ENCODE measurements at places on chromosomes 3 and 15. TPM values are rescaled to one million over a fixed set of nuclear protein-coding genes. Genes with fewer than 3 reads are reported as not detected.
A peak's percentile ranks its signal among the peaks of the same experiment; 100 is the strongest.

GRCh38 chr15:36964626-36965025 lies 135.7 kb downstream of the MEIS2 start:
- no peak overlapping the region for H3K4me3 ChIP-seq
- H3K4me1 ChIP-seq, result no peaks in the 10 kb centered on the region
- no peaks in the 10 kb centered on the region for H3K27me3 ChIP-seq
- no peaks in the 10 kb centered on the region for H3K36me3 ChIP-seq
- H3K27ac ChIP-seq, result no peak overlapping the region

DNA sequence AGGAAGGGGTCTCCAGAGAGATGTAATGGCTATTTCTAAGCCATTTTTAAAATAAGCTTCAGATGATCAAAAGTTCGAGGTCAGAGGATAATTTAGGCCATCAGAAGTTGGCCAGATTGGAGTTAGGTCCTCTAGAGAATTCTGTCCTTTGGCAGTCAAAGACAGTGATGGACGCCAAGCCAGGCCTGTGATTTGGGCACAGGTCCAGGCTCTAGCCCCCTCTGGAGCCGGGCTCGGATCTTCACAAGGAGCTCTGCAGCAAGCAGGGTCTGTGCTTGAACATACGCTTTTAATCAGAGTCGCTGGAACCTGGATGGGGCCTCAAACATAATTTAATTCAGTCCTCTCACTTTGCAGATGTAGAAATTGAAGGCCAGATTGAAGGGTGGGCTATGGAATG lies 151.4 kb upstream of the BCL6 start:
- no peaks in the 10 kb centered on the region for H3K27me3 ChIP-seq
- no peak for DNase-seq
- no peaks in the 10 kb centered on the region for H3K36me3 ChIP-seq
- H3K4me1 ChIP-seq, result no peaks in the 10 kb centered on the region
- H3K27ac ChIP-seq, result no peak overlapping the region

DNA sequence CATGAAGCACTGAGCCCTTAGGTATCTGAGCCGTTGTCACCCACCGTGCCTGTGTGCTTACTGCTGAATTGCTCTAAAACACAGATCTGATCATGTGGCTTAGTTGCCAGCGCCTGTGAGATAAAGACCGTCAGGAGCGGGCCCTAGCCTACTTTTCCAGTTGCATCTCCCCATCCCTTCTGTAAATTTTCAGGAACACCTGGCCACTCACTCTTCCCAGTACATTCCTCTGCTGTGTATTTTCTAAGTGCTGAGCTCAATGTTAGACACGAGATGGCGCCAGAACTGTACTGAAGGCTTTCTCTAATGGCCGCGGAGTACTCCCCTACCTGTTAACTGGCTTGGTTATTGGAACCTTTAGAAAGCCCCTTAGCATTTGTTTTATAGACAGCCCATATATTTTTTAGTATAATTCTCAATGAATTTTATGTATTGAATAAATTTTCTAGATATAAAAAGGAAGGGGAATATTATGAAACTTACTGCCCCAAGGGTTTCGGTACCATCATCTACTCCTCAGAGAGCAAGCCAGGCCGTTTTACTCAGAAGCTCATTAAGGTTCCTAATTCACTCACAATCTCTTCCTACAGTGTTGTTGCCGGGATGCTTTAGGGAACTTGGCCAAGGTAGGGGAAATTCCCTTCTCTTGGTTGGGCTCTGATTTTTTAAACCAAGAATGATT lies 16.7 kb upstream of the WNT7A start:
- no peak overlapping the region for H3K27ac ChIP-seq
- H3K27me3 ChIP-seq, result no peaks in the 10 kb centered on the region
- no peaks in the 10 kb centered on the region for H3K4me1 ChIP-seq
- peaks cover 13% of the 10 kb centered on the region for H3K36me3 ChIP-seq
- peak overlapping the region; percentile 59 for H3K4me3 ChIP-seq
- peak; percentile 85 for DNase-seq

GRCh38 chr3:185251272-185251671 lies 2.6 kb downstream of the EHHADH start:
- no peak overlapping the region for H3K4me3 ChIP-seq
- H3K27ac ChIP-seq, result no peak overlapping the region
- DNase-seq, result no peak

GRCh38 chr3:52240059-52240885 lies 1.3 kb upstream of the TWF2 start:
- peak overlapping the region; percentile 86 for H3K4me3 ChIP-seq
- peaks cover 35% of the 10 kb centered on the region for H3K4me1 ChIP-seq
- no peaks in the 10 kb centered on the region for H3K27me3 ChIP-seq
- no peaks in the 10 kb centered on the region for H3K36me3 ChIP-seq

- DNase-seq, result no peak
- H3K36me3 ChIP-seq, result no peaks in the 10 kb centered on the region
- peaks cover 28% of the 10 kb centered on the region for H3K27me3 ChIP-seq
- H3K27ac ChIP-seq, result no peak overlapping the region
- no peak overlapping the region for H3K4me3 ChIP-seq
- peaks cover 5% of the 10 kb centered on the region for H3K4me1 ChIP-seq
These were observed 186.7 kb downstream of the TJP1 start for GRCh38 chr15:29635513-29636098.

- H3K4me3 ChIP-seq, result no peak overlapping the region
- H3K27ac ChIP-seq, result no peak overlapping the region
- H3K4me1 ChIP-seq, result peaks cover 15% of the 10 kb centered on the region
- no peaks in the 10 kb centered on the region for H3K36me3 ChIP-seq
These were observed 54.4 kb downstream of the ADCY5 start for GRCh38 chr3:123394391-123395020.

DNA sequence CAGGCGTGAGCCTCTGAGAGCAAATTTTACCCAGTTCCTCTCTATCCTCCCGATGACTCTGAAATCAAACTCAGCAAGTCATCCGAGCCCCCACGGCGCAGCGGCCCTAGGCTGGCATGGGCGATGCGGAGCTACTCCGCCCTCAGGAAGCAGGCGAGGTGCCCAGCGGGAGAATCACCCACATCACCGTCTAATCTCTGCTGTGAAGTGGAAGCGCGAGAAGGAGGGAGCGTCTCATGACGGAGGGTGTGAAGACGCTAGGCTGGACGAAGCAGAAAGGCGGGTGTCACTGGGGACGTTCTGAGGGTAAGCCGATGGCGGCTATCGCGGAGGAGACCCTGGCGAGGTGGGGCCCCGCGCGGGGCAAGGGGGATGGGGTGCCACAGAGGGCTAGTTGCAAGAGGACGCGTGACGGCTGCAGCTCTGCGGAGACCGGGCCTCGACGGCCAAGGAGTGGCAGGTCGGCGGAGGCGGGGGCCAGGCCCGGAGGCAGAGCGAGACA lies 9.1 kb upstream of the GNAI2 start:
- peak overlapping the region; percentile 74 for H3K4me3 ChIP-seq
- H3K27ac ChIP-seq, result no peak overlapping the region
- peak; percentile 59 for DNase-seq
- peaks cover 6% of the 10 kb centered on the region for H3K36me3 ChIP-seq

- H3K27me3 ChIP-seq, result no peaks in the 10 kb centered on the region
- peaks cover 6% of the 10 kb centered on the region for H3K4me1 ChIP-seq
- peak; percentile 30 for DNase-seq
- H3K36me3 ChIP-seq, result no peaks in the 10 kb centered on the region
These were observed 634 bp downstream of the MINDY2 start for GRCh38 chr15:58771621-58772250.

- no peak overlapping the region for H3K27ac ChIP-seq
- H3K4me3 ChIP-seq, result no peak overlapping the region
- peaks cover 18% of the 10 kb centered on the region for H3K4me1 ChIP-seq
- no peaks in the 10 kb centered on the region for H3K27me3 ChIP-seq
- no peaks in the 10 kb centered on the region for H3K36me3 ChIP-seq
- DNase-seq, result no peak
These were observed 50.5 kb downstream of the DAPK2 start for GRCh38 chr15:63995789-63996188.

GRCh38 chr3:56219894-56220805 lies 248.1 kb downstream of the ERC2 start:
- H3K4me1 ChIP-seq, result no peaks in the 10 kb centered on the region
- no peak overlapping the region for H3K27ac ChIP-seq
- no peaks in the 10 kb centered on the region for H3K27me3 ChIP-seq
- no peaks in the 10 kb centered on the region for H3K36me3 ChIP-seq

DNA sequence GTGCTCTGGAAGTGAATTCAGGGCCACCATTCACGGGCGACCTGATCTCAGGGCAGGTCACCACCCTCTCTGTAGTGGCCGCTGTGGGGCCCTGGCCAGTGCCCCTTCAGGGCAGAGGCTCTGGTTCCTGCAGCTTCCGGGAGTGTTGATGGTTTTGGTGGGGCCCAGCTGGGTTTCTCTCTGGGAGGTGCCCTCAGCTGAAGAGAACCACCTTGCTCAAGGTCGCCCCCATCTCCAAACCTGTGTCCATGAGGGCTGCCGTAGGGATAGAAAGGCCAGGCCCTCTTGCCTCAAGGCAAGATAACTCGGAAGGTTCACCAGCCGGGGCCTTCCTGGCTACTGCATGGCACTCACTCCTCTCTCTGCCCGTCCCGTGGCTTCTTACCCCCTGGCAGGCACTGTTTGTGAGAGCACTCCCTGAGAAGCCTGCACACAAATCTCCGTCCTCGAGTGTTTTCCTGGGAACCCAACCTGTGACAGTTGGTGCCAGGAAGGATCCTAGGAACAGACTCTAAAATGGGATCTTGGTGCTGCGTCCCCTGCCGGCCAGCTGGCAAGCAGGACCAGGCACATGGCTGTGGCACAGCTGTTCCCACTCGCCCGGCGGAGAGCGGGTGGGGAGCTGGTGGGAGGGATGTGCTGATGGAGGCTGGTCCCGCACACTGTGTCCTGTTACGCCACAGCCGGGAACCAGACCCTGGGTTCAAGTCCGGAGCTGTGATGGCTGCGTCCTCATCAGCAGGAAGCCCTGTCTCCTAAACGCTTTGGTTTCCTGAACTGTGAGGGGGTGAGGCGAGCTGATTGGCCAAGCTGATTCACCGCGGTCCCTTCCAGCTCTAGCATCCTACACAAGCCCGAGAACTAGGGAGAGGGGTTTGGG lies 23.2 kb upstream of the PIGZ start:
- H3K4me1 ChIP-seq, result peaks cover 3% of the 10 kb centered on the region
- no peaks in the 10 kb centered on the region for H3K36me3 ChIP-seq
- no peaks in the 10 kb centered on the region for H3K27me3 ChIP-seq
- DNase-seq, result no peak
- no peak overlapping the region for H3K27ac ChIP-seq

- H3K4me3 ChIP-seq, result no peak overlapping the region
- H3K27me3 ChIP-seq, result no peaks in the 10 kb centered on the region
- no peaks in the 10 kb centered on the region for H3K36me3 ChIP-seq
- peaks cover 8% of the 10 kb centered on the region for H3K4me1 ChIP-seq
- DNase-seq, result no peak
- H3K27ac ChIP-seq, result no peak overlapping the region
These were observed 16.9 kb upstream of the SPATA12 start for GRCh38 chr3:57043518-57043917.

DNA sequence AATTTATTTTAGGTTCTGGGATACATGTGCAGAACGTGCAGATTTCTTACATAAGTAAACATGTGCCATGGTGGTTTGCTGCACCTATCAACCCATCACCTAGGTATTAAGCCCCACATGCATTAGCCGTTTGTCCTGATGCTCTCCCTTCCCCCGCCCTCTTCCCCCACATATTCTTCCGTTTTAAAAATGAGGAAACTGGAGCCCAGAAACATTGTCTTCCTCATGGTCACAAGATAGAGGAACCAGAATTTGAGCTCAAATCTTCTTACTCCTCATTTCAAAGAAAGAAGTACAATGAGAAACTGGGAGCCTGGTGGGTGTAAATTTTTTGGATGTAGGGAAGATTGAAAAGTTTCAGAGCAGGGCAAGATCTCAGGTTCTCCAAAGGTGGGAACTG lies 56.1 kb upstream of the USP3 start:
- peaks cover 10% of the 10 kb centered on the region for H3K27me3 ChIP-seq
- no peak for DNase-seq
- peaks cover 8% of the 10 kb centered on the region for H3K4me1 ChIP-seq
- H3K36me3 ChIP-seq, result no peaks in the 10 kb centered on the region
- H3K27ac ChIP-seq, result no peak overlapping the region

DNA sequence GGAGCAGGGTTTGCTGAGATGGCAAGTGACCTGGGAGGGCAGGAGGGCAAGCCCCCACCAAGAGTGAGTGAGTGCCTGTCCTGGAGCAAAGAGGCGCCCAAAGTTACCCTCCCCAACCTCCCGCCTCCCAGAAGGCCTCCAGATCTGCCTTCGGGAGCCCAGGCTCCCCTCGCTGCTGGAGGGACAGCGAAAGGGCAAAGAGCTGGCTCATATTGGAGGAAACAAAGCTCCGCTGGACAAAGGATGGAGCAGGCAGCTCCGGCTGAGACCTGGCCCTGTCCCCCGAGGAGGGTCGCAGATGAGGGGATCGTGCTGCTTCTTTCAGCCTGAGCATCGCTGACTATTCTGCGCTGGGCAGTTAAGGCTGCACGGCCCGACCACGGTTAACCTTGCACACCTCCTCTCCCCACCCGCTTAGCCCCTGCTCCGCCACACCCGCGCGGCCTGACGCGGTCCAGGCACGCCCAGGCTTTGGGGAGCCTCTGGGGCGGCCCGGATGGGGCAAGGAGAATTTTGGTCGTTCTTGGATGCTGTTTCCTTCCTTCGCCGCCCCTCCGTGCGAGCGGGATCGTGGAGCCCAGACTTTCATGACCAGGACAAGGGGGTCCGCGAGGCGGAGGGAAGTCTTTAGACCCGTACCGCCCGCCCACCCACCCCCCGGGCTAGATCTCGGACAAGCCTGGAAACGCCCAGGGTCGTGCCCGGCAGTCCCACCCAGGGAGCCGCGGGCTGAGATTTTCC lies 651 bp downstream of the PLCD1 start:
- no peak for DNase-seq
- H3K27me3 ChIP-seq, result no peaks in the 10 kb centered on the region
- H3K36me3 ChIP-seq, result no peaks in the 10 kb centered on the region
- peaks cover 42% of the 10 kb centered on the region for H3K4me1 ChIP-seq
- H3K27ac ChIP-seq, result no peak overlapping the region

DNA sequence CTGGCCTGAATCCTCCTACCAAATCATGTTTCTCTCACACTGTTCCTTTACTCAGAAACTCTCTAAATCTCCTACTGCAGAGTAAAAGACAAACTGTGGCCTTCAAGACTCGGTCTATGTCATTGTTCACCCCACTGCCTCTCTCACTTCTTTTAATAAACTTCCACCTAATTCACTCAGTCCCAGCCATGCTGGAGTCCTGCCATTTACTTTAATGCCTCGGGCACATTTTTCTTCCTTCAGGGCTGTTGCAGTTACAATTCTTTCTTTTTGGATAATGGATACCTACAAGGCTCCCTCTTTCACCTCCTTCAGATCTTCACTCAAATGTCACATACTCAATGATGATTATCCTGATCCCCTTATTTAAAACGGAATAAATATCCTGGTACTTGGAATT lies 955.6 kb downstream of the ROBO1 start:
- H3K27me3 ChIP-seq, result no peaks in the 10 kb centered on the region
- no peak overlapping the region for H3K4me3 ChIP-seq
- H3K4me1 ChIP-seq, result peaks cover 6% of the 10 kb centered on the region
- H3K27ac ChIP-seq, result no peak overlapping the region
- no peak for DNase-seq

GRCh38 chr15:67922971-67923945 lies 83.4 kb upstream of the RNU6-1 start:
- no peaks in the 10 kb centered on the region for H3K27me3 ChIP-seq
- no peak overlapping the region for H3K4me3 ChIP-seq
- no peaks in the 10 kb centered on the region for H3K36me3 ChIP-seq
- H3K4me1 ChIP-seq, result peaks cover 17% of the 10 kb centered on the region
- no peak overlapping the region for H3K27ac ChIP-seq

The HOMER2 gene
- 8.8 TPM for total RNA-seq

The KIF23 gene
- 50.2 TPM for total RNA-seq

The GPR62 gene
- total RNA-seq, result not detected

The NLGN1 gene
- total RNA-seq, result not detected

The RASA2 gene
- total RNA-seq, result 19.5 TPM

The CHDH gene
- 0.49 TPM for total RNA-seq

The ISG20 gene
- total RNA-seq, result 20.0 TPM

The ARL8B gene
- 74.3 TPM for total RNA-seq

The UBA7 gene
- total RNA-seq, result 3.8 TPM
